ENCODE measurements at places on chromosomes 12 and 14.
A peak's percentile ranks its signal among the peaks of the same experiment; 100 is the strongest.

- no peak for DNase-seq
Measured at GRCh38 chr14:30869551-30870155, 4.7 kb upstream of the COCH start.

GRCh38 chr14:71245659-71246361 lies 338.6 kb downstream of the PCNX1 start:
- no peak for DNase-seq

- DNase-seq, result peak; percentile 86
Measured at GRCh38 chr12:47819896-47820630, at the start of gene HDAC7. Gene HDAC7, minus strand, starts transcription at chr12:47819903. Its CDS starts 118 bp downstream, at chr12:47819785.

- no peak for DNase-seq
Measured at GRCh38 chr14:93035917-93036651, 79.6 kb downstream of the ITPK1 start.

- no peak for DNase-seq
Measured at GRCh38 chr12:78037707-78038106, 207.0 kb downstream of the NAV3 start.

- no peak for DNase-seq
Measured at GRCh38 chr12:107541001-107541705, 144.4 kb upstream of the PWP1 start.

DNA sequence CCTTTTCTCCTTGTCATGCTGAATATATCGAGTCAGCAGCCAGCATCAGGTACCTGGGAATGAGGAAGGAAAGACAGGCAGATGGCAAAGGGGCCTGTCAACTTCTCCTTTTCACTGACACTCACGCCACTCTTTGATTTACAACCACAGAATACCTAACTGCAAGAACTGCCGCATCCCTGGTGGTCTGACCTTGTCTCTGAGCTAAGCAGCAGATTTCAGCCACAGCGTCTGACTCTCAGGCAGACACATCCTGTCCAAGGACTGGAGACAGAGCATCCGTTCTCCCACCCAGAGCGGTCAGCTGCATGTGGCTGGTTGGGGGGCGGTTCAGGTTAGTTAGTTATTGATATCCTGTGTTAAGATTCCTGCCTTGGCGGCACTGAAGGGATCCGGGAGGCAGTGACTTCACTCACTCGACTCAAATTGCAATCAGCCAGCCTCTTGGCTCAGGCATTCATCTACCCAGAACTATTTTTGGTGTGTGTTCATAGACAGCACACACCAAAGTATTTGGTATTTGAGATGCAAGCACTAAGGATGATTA lies 11.2 kb upstream of the MAP1LC3B2 start:
- no peak for DNase-seq
